ENCODE measurements at places on chromosomes 3 and 15. TPM values are rescaled to one million over a fixed set of nuclear protein-coding genes. Genes with fewer than 3 reads are reported as not detected.

GRCh38 chr3:39065197-39065596 is 13.4 kb downstream of the WDR48 start:
- no peaks in the 10 kb centered on the region for H3K4me1 ChIP-seq
- no peak for DNase-seq
- no peaks in the 10 kb centered on the region for H3K36me3 ChIP-seq
- no peak overlapping the region for H3K4me3 ChIP-seq

Gene RTP1
- total RNA-seq, result not detected

GRCh38 chr3:185824051-185825005 is 514 bp downstream of the IGF2BP2 start:
- DNase-seq, result peak; percentile 85
- H3K36me3 ChIP-seq, result no peaks in the 10 kb centered on the region
- peak overlapping the region; percentile 78 for H3K4me3 ChIP-seq
- peak overlapping the region; percentile 86 for H3K27ac ChIP-seq

GRCh38 chr3:140972833-140973232 is 31.2 kb downstream of the SLC25A36 start:
- no peaks in the 10 kb centered on the region for H3K36me3 ChIP-seq
- H3K4me3 ChIP-seq, result no peak overlapping the region
- no peak overlapping the region for H3K27ac ChIP-seq
- no peaks in the 10 kb centered on the region for H3K4me1 ChIP-seq
- H3K27me3 ChIP-seq, result no peaks in the 10 kb centered on the region
- no peak for DNase-seq

- H3K36me3 ChIP-seq, result no peaks in the 10 kb centered on the region
- DNase-seq, result no peak
- H3K27ac ChIP-seq, result no peak overlapping the region
- no peaks in the 10 kb centered on the region for H3K27me3 ChIP-seq
- no peak overlapping the region for H3K4me3 ChIP-seq
These were observed 234.1 kb downstream of the RORA start for GRCh38 chr15:60994963-60995475.

Gene P2RY1
- 7.2 TPM for total RNA-seq

- H3K27ac ChIP-seq, result no peak overlapping the region
- no peaks in the 10 kb centered on the region for H3K36me3 ChIP-seq
- H3K4me1 ChIP-seq, result peaks cover 8% of the 10 kb centered on the region
- DNase-seq, result no peak
- H3K27me3 ChIP-seq, result no peaks in the 10 kb centered on the region
These were observed 45.7 kb downstream of the MORC1 start for GRCh38 chr3:109072194-109072593.

GRCh38 chr3:11826628-11827265 is 19.9 kb downstream of the TAMM41 start:
- H3K27me3 ChIP-seq, result no peaks in the 10 kb centered on the region
- no peaks in the 10 kb centered on the region for H3K4me1 ChIP-seq
- DNase-seq, result no peak
- no peak overlapping the region for H3K27ac ChIP-seq

Gene MLF1
- total RNA-seq, result 2.8 TPM

Data from spleen (tissue), 13 donors.